PC-3 (cell line): ENCODE measurements at places on chromosomes 12 and 14.
A peak's percentile ranks its signal among the peaks of the same experiment; 100 is the strongest.

- no peak for DNase-seq
These were observed 629.6 kb downstream of the FSCB start for GRCh38 chr14:43877351-43877960.

- no peak for DNase-seq
These were observed 7.7 kb downstream of the SLC7A7 start for GRCh38 chr14:22807432-22808087.

DNA sequence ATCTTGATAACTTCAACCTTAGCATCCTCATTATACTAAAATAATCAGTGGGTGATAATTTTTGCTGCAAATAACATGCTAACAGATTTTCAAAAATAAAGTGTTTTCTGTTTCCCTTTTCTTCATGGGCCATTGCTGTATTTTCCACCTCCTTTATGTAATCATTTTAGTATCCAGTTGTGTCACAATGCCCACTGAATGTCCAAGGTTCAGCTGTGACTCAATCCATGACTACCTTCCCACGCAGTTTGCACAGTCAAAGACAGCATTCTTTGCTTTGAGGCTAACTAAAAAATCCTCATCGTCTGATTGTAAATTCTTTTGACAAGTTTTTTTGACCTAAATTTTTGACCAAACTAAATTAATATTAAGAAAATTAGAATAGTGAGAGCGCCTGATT, 474.1 kb downstream of the FLRT2 start:
- DNase-seq, result peak; percentile 31

- DNase-seq, result no peak
These were observed 655.5 kb upstream of the FLRT2 start for GRCh38 chr14:84874436-84874835.

DNA sequence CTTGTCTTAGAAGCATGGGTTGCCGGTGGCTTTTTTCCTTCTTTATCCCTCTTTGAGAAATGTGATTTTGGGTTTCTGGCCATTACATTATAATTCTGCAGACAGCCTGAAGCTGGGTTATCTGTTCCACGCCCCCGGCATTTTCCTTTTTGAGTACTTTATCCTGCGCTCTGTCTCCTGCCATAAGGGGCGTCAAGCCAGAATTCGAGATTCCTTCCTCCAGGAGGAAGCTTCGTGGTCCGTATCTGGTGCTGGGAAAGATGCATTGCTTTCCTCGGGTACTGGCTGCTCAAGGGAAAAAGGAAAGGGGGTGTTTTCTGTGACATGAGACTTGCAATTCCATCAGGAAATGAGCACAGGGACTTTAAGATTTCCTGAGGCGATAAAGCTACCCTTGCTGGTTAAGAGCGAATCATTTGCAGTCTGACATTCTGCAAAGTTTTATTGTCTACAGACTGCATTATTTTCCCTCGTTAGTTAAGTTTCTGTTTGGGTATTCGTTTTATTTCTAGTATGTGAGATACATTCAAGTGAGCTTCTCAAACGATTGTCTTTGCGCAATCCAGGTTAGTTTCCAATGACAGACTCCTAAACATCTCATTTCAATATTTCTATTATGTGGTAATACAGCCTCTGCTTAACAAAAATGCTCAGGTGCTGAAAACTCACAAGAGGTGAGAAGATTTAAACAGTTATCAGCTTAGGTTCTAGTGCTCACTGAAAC, 694 bp downstream of the AKAP5 start:
- DNase-seq, result peak; percentile 50

GRCh38 chr14:59627011-59627520, 50.5 kb upstream of the CCDC175 start:
- no peak for DNase-seq

DNA sequence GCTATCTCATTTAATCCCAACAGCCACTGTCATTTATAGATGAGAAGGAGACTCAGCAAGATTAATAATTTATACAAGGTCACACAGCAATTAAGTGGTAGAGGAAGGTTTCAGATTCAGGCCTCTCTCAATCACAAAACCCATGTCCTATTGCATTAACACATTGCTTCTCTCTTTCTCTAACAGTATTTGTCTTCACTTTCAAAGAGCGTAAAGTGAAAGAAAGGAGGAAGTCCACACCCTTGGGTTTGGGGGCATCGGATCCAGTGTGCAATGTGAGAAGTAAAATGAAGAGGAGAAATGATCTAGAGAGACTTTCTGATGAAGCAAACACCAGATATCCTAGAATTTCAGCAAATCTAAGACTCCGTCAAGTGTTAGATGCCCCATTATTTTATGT, 7.0 kb upstream of the VRK1 start:
- DNase-seq, result no peak

- DNase-seq, result no peak
These were observed 52.5 kb downstream of the SSPN start for GRCh38 chr12:26247873-26248272.

- DNase-seq, result no peak
These were observed 22.6 kb downstream of the SUDS3 start for GRCh38 chr12:118398940-118399339.

- DNase-seq, result no peak
These were observed 454.1 kb upstream of the FLRT2 start for GRCh38 chr14:85075694-85076476.

DNA sequence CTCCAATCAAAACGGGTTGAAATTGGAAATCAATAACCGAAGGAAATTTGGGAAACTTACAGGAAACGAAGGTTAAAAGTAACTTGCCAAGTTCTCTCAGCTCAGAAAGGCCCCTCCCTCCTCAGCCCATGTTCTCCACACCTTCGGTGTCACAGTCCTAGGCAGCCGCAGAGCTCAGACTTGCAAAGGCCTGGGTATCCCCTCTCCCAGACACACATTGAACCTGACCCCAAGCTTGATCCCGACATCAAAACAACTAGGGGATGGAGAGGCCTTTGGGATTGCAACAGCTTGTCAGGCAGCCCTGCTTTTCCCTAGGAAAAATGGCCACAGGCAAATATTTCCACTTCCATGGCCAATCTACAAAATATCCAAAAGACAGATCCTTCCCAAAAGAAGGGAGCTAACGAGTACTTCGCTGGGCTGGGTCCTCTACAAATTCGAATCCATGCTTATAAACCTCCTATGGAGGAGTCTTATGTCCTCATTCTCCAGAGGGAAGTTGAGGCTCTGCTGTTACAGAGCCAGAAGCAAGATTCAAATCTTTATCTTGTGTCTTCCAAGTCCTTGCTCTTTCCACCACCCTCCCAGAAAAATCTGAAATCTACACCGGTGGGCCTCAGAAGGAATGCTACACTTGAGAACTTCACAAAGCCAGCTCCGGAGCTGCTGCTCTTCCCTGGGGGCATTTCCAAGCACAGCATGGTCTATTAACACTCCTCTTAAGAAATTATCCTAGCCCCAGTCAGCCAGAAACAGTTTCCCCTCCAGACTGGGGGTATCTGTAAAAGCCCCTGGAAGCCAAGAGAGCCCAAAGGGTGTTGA, 35.7 kb upstream of the PNMA1 start:
- peak; percentile 0 for DNase-seq

- peak; percentile 45 for DNase-seq
These were observed 588.2 kb downstream of the NRXN3 start for GRCh38 chr14:78758333-78758732.

DNA sequence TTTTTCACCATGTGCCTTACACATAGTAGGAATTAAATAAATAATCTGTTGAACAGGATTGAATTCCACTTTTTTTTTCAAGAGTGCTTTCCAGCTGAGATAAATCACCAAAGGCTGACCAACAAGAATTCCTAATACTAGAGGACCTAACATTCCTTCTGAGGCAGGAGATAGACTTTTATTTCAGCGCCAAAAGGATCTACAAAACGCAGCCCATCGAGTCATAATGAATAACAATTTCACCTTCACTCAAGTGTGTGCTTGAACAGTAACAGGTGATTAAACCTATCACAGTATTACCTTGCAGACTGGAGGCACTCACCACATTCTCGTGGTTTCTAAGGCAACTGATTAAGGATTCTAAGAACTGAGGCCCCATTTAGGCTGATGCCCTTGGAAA, 224.3 kb upstream of the ATP2B1 start:
- peak; percentile 55 for DNase-seq

- peak; percentile 9 for DNase-seq
These were observed 110.5 kb upstream of the CLEC14A start for GRCh38 chr14:38366374-38366773.

- DNase-seq, result no peak
These were observed 121.1 kb downstream of the CAND1 start for GRCh38 chr12:67390273-67390672.

DNA sequence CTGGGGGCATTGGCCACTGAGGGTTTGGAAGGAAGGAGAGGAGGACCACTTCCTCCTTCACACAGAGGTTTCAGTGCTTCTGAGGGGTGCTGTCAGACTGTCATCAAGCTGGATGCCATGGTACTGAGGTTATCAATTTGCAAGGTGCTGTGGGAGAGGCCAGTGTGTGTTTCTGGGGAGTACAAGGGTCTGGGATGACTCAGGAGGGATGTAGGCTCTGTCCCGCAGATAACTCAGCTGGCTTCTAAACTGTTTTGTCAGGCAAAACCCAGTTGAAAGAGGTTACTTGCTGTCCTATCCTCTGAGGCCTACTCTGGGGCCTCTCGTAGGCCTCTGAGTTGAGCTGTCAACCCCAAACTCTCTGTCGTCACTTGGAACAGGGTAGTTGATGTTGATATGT, 22.8 kb downstream of the ADCK1 start:
- no peak for DNase-seq

GRCh38 chr12:28110329-28110728, 79.9 kb upstream of the CCDC91 start:
- DNase-seq, result peak; percentile 39

- peak; percentile 52 for DNase-seq
These were observed 14.7 kb downstream of the PTPRO start for GRCh38 chr12:15336768-15337553.

GRCh38 chr14:32104308-32104707, 27.2 kb downstream of the ARHGAP5 start:
- DNase-seq, result no peak

- no peak for DNase-seq
These were observed 20.0 kb downstream of the GAS2L3 start for GRCh38 chr12:100593490-100593889.

GRCh38 chr14:103916636-103917262, 11.5 kb upstream of the TDRD9 start:
- no peak for DNase-seq

- no peak for DNase-seq
These were observed 723.7 kb upstream of the USP15 start for GRCh38 chr12:61536525-61536924.

GRCh38 chr12:74412606-74413230, 124.9 kb upstream of the ATXN7L3B start:
- DNase-seq, result peak; percentile 70

DNA sequence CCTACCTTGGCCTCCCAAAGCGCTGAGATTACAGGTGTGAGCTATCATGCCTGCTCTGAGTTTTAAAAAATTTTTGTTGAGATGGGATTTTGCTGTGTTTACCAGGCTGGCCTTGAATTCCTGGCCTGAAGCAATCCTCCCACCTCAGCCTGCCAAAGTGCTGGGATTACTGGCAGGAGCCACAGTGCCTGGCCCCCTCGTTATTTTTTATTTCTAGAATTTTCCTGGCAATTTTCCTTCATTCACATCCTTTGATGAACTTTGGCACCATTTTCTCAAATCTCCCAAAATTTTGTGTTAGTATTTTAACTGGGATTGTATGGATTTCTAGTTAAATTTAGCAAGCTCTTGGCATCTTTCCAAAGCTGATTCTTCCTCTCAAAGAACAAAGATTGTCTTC, 24.6 kb upstream of the SCARB1 start:
- no peak for DNase-seq

DNA sequence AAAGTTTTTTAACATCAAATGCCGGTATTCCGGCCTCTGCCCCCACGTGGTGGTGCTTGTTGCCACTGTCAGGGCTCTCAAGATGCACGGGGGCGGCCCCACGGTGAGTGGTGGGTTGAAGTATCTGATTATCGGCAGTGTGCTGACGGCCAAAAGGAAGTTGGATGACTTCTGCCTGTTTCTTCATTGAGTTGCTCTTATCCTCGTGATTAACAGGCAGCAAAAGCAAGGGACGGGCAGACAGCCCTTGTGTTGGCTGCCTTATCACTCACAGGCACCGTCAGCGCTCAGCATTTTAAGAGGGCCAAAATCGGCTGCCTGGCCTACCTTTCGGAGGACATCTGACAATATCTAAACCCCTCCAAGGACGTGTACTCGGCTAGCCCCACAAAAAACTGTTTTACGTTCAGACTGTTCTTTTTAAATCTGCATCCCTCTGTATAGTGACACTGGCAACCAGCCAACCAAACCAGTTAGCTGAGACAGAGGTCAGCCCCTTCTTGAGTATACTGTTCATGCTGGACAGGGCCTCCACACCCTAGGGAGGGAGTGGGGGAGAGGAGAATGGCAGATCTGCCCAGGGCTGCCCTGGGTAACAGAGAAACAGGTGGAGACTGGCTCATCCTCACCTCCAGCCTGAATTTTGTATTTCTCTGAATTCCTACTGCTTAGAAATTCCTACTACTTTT, 22.9 kb upstream of the AKAP5 start:
- no peak for DNase-seq

- DNase-seq, result no peak
These were observed 8.1 kb upstream of the DENND5B start for GRCh38 chr12:31599053-31599452.

GRCh38 chr14:67835596-67835995, 16.0 kb downstream of the RAD51B start:
- no peak for DNase-seq

- DNase-seq, result no peak
These were observed 225.4 kb downstream of the PTPRO start for GRCh38 chr12:15547691-15548090.

DNA sequence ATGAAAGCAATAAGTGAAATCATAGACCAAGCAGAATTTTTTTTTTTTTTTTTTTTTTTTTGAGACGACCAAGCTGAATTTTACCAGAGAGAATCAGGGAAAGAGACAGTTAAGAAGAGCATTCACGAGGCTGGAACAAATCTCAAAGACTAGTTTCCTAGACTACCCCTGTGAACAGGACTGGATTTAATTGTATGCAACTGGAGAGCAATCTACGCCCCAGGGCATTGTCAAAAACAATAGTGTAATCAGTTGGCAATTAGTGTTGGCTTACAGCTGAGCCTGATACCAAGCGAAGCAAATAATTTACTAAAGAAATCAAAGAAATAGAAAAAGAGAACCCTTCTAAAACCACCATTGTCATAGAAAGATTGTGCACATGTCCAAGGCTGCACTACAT, 232.9 kb upstream of the CPNE8 start:
- no peak for DNase-seq

- no peak for DNase-seq
These were observed 284.4 kb downstream of the MDGA2 start for GRCh38 chr14:47390831-47391504.

- no peak for DNase-seq
These were observed 43.6 kb downstream of the SPATS2 start for GRCh38 chr12:49410818-49411217.
